Breast epithelium (tissue), 4 donors: ENCODE measurements at places on chromosomes 12 and 14.
A peak's percentile ranks its signal among the peaks of the same experiment; 100 is the strongest.

DNA sequence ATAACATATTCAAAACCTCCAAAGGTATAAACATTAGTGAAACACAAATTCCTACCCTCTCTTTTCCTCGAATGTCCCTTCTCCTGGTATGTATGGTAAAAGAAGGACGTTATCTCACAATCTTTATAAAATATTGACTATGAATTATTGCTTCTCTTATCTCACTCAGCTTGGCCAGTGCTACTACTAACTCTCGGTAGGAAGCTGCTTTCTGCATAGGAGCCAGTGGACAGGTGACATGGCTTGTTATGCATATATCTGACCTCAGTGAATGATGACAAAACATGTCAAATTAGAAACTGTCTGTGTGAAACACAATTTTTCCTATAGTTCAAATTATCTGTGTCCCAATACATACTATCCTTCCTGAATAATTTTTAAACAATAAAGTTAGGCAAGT lies 48.5 kb upstream of the FLRT2 start:
- no peaks in the 10 kb centered on the region for H3K27me3 ChIP-seq
- DNase-seq, result no peak
- no peak overlapping the region for H3K27ac ChIP-seq
- H3K4me3 ChIP-seq, result no peak overlapping the region
- no peaks in the 10 kb centered on the region for H3K36me3 ChIP-seq

GRCh38 chr12:31057671-31058070 lies 16.0 kb upstream of the DDX11 start:
- no peak overlapping the region for H3K4me3 ChIP-seq
- no peak overlapping the region for H3K27ac ChIP-seq
- H3K27me3 ChIP-seq, result no peaks in the 10 kb centered on the region
- no peaks in the 10 kb centered on the region for H3K4me1 ChIP-seq

DNA sequence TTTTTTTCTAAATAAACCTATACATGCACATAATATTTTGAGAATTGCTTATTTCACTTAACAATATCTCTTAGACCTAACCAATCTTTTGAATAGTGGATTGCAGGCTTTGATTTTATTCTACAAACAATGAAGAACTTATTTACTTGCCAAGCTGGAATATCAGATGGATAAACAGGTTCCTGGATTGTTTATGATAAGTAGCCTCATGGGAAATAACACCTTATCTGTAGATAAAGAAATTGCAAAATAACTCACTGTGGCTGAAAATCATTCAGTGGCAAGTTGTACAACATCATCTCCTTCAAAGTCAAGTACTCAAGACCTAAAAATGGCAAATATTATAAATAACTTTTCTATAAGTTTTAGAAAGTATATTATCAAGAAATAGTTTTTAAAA lies 335.4 kb upstream of the ATP2B1 start:
- H3K27ac ChIP-seq, result no peak overlapping the region
- no peaks in the 10 kb centered on the region for H3K27me3 ChIP-seq
- H3K4me3 ChIP-seq, result no peak overlapping the region
- no peaks in the 10 kb centered on the region for H3K4me1 ChIP-seq
- no peaks in the 10 kb centered on the region for H3K36me3 ChIP-seq
- no peak for DNase-seq

GRCh38 chr12:107558141-107558815 lies 127.3 kb upstream of the PWP1 start:
- DNase-seq, result no peak
- no peaks in the 10 kb centered on the region for H3K27me3 ChIP-seq
- peak overlapping the region; percentile 25 for H3K27ac ChIP-seq
- H3K4me1 ChIP-seq, result no peaks in the 10 kb centered on the region

GRCh38 chr14:100317912-100318808 lies 5.0 kb upstream of the SLC25A47 start:
- H3K27ac ChIP-seq, result peak overlapping the region; percentile 36
- H3K4me1 ChIP-seq, result no peaks in the 10 kb centered on the region
- no peaks in the 10 kb centered on the region for H3K27me3 ChIP-seq
- no peaks in the 10 kb centered on the region for H3K36me3 ChIP-seq
- DNase-seq, result no peak

GRCh38 chr12:76084863-76085519 lies 506 bp upstream of the NAP1L1 start:
- peak overlapping the region; percentile 91 for H3K4me3 ChIP-seq
- peaks cover 4% of the 10 kb centered on the region for H3K4me1 ChIP-seq
- no peaks in the 10 kb centered on the region for H3K27me3 ChIP-seq
- H3K27ac ChIP-seq, result peak overlapping the region; percentile 99
- no peaks in the 10 kb centered on the region for H3K36me3 ChIP-seq
- DNase-seq, result peak; percentile 72

- H3K4me3 ChIP-seq, result no peak overlapping the region
- no peak overlapping the region for H3K27ac ChIP-seq
- H3K27me3 ChIP-seq, result no peaks in the 10 kb centered on the region
- no peaks in the 10 kb centered on the region for H3K4me1 ChIP-seq
- no peak for DNase-seq
- H3K36me3 ChIP-seq, result no peaks in the 10 kb centered on the region
Measured at GRCh38 chr12:108146035-108146893, 17.2 kb downstream of the WSCD2 start.

DNA sequence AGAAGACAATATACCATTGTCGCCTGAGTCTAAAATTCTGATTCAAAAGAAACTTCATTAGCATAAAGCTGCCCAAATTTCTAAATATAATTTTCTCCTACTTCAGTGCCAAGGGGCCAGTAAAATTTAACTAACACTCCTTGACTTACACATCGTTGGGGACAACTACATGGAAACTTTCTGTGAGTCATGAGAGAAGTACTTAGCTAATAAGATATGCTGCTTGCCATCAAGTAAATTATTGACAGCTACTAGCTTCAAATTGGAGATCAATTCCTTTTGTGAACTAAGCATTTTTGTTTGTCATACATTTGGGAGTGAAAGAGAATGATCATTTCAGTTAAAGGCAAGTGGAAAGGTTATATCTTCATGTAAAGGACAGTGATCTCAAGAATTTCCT lies 373.3 kb downstream of the MDGA2 start:
- H3K4me1 ChIP-seq, result no peaks in the 10 kb centered on the region
- no peaks in the 10 kb centered on the region for H3K27me3 ChIP-seq
- H3K36me3 ChIP-seq, result no peaks in the 10 kb centered on the region
- no peak overlapping the region for H3K4me3 ChIP-seq

DNA sequence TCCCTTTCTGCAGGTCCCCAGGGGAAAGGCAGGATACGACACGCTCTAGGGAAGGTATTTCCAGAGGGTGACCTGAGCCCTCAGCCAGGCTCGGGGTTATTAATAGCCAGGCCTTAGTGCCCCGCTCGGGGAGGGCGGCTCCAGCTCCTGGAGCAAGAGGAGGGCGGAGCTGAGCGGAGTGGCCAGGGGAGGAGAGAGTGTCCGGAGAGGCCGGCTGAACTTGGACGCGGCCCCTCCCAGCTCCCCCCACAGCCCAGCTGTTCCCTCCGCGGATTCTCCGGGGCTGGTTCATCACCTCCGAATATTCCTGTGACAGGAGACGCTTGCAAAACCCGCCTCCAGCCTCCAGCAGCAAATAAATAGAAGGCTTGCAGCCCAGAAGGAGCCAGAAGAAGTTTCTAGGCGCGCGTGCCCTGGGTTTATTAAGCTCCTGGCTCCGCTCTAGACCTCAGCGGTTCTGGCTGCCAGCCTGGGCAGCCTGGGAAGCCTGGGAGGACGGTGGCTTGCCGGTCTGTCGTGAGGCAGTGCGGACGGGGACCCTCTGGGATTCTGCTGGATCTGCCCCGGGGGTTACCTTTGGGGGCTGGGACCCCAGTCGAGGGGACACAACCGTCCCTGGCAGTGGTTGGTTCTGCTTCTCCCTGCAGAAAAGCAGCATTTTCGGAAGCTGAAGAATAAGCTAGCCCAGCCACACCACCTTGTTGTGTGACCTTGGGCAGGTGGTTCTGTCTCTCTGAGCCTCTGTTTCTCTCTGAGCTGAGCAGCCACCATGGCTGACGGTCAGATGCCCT lies at the start of gene HSPB8:
Gene HSPB8 (plus strand): TSS at position 388 of the 791 bp plus-strand sequence. CDS start 382 bp downstream, at position 770.
- DNase-seq, result peak; percentile 78
- no peaks in the 10 kb centered on the region for H3K36me3 ChIP-seq
- peak within 1 kb of the TSS; percentile 68 for H3K4me3 ChIP-seq
- no peaks in the 10 kb centered on the region for H3K27me3 ChIP-seq
- peaks cover 8% of the 10 kb centered on the region for H3K4me1 ChIP-seq

DNA sequence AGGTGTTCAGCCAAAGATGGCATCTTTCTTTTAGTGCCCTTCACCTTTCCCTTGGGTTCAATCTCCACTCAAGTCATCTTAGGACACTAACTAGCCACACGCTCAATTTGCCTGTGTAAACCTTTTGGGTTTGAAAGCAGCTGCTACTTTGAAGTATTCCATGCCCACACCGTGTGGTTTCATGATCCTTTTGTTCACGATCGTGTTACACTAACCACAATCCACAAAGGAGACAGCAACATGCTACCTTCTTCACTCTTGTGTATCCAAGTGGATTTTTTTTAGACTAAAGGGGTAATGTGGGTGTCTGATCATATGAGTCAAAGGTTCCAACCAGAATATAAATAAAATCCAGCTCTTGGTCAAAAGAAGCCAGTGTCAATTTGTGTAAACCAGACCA lies 122.7 kb upstream of the FAR2 start:
- no peaks in the 10 kb centered on the region for H3K36me3 ChIP-seq
- H3K4me1 ChIP-seq, result no peaks in the 10 kb centered on the region
- no peaks in the 10 kb centered on the region for H3K27me3 ChIP-seq
- no peak for DNase-seq
- no peak overlapping the region for H3K4me3 ChIP-seq

DNA sequence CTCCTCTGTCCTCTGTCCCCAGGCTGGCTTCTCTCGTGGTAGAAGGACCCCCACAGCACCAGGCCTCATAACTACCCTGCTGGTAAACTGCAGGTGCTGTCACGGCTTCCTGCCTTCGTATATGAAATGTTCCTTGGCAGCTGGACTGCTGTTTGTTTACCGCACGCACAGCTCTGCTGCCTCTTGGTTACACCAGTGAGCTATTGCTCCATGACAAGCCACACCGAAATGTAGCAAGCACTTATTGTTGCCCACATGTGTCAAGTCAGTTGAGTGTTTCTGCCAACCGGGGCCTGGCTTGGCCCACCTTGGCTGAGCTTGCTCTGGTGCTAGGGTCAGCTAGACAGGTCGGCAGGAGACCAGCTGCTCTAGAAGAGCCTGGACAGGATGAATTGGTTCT lies 21.7 kb upstream of the TCL1B start:
- no peaks in the 10 kb centered on the region for H3K4me1 ChIP-seq
- H3K27me3 ChIP-seq, result no peaks in the 10 kb centered on the region
- H3K4me3 ChIP-seq, result no peak overlapping the region
- H3K27ac ChIP-seq, result no peak overlapping the region
- no peaks in the 10 kb centered on the region for H3K36me3 ChIP-seq

GRCh38 chr12:9796346-9796745 lies 30.9 kb upstream of the KLRF1 start:
- no peak overlapping the region for H3K27ac ChIP-seq
- H3K4me1 ChIP-seq, result no peaks in the 10 kb centered on the region
- no peak overlapping the region for H3K4me3 ChIP-seq
- no peaks in the 10 kb centered on the region for H3K36me3 ChIP-seq
- no peak for DNase-seq

GRCh38 chr12:43208627-43209026 lies 343.4 kb downstream of the ADAMTS20 start:
- DNase-seq, result no peak
- no peaks in the 10 kb centered on the region for H3K36me3 ChIP-seq
- H3K4me1 ChIP-seq, result no peaks in the 10 kb centered on the region
- H3K4me3 ChIP-seq, result no peak overlapping the region

DNA sequence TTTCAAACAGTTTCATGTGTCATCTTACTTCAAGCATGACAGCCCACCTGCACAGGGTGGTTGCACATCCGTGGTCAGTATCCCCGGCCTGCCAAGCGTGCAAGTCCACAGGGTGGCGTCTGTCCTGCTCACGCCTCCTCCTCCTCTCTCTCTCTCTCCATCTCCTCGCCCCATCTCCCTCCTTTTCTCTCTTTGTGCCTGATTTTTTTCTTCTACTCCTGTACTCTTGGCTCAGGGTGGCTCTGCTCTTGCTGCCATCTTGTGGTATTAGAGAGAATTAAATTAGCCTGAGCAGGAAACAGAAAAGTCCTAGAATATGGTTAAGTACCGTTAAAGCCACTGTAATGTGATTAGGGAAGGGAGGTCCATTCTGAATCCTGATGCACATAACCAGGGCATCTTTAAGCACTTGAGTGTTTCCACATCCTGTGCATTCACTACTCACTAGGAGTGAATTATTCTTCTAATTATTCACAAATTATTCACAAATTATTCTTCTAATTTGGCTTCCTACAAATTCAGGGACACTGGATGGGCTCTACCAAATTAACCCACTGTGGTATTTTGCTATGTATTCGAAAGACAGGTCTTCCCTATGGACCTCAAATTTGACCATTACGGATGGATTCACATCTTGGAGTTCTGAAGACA lies 25.5 kb upstream of the DTX1 start:
- no peak for DNase-seq
- no peak overlapping the region for H3K27ac ChIP-seq
- H3K4me3 ChIP-seq, result no peak overlapping the region
- H3K27me3 ChIP-seq, result no peaks in the 10 kb centered on the region
- H3K36me3 ChIP-seq, result no peaks in the 10 kb centered on the region

DNA sequence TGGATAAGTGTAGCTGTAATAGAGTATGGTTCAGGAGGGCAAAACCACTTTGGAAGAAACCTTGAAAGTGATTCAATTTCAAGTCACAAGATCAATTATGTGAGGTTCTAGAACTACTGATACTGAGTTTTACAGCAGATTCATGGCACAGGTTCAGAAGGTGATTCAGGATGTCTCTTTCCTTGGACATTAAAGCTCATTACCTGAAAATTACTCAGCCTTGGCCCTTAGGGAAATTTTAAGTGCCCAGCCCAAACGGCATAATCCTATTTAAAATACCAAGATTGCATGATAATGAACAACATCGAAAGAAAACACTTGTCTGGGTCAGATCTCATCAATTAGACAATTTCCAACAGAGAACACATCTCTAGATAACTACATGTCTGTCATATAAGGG lies 70.2 kb upstream of the SLC38A2 start:
- no peak for DNase-seq
- H3K36me3 ChIP-seq, result no peaks in the 10 kb centered on the region
- H3K4me3 ChIP-seq, result no peak overlapping the region
- H3K4me1 ChIP-seq, result no peaks in the 10 kb centered on the region
- H3K27ac ChIP-seq, result no peak overlapping the region

DNA sequence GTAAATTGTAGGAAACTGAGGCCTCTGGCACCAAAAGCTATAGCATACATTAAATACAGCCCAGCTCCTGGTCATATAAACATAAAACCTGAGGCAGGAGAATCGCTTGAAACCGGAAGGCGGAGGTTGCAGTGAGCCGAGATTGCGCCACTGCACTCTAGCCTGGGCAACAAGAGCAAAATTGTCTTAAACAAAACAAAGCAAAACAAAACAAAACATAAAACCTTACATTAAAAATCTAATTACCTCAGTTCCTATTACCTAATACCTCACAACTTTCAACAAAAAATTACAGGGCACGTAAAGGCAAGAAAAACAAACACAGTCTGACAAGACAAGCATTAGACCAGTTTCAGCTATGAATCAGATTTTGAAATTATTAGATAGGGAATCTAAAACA lies 36.7 kb downstream of the TMEM116 start:
- no peaks in the 10 kb centered on the region for H3K4me1 ChIP-seq
- H3K27me3 ChIP-seq, result no peaks in the 10 kb centered on the region
- no peak overlapping the region for H3K27ac ChIP-seq
- no peak overlapping the region for H3K4me3 ChIP-seq
